Left colon (tissue), 2 donors: ENCODE measurements at places on chromosomes 7 and 10. TPM values are rescaled to one million over a fixed set of nuclear protein-coding genes. Genes with fewer than 3 reads are reported as not detected.

Gene MMD2
- total RNA-seq, result not detected

Gene GDF10
- 0.67 TPM for total RNA-seq

Gene FAM25C
- not detected for total RNA-seq

Gene OAT
- total RNA-seq, result 70.0 TPM

Gene MYL10
- total RNA-seq, result not detected

Gene GRID1
- total RNA-seq, result 1.0 TPM
